Stimulated activated CD8-positive, alpha-beta memory T cell treated with anti-CD3 and anti-CD28 coated beads, Interleukin-4, amount 100 ng/mL, for 4 hours (primary cell): ENCODE measurements at places on chromosomes 6 and 20.

DNA sequence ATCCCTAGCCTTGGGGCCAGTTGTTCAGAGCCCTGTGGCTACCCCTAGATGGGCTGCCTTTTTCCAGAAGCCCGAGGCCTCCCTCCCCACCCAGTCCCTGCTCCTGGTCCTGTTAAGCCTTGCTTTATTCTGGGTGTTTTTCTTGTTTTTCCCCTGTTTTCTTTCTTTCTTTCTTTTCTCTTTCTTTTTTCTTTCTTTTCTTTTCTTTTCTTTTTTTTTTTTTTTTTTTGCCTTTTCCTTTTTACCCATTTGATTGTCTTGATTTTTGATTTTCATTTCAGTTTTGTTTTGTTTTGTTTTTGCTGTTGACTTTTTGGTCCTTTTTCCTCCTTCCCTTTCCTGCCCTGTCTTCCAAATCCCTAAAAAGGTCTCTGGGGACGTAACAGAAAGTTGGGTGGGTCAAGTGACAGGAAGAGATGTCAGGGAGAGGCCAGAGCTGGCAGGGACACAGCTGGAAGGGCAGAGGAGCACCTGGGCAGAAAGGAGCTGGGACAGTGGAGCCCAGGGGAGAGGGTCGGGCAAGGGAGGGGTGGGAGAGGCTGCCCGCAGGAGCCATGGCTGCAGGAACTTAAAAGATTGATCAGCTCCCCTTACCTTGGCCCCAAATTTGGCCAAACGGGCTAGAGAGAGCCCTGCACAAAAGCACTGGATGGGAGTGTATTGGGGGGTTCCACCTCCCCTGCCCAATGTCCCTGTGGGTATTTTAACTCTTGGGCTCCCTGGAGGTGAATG lies 27.6 kb downstream of the MYH7B start:
- no peak for DNase-seq

GRCh38 chr6:168601546-168601945 lies 160.6 kb downstream of the SMOC2 start:
- no peak for DNase-seq

DNA sequence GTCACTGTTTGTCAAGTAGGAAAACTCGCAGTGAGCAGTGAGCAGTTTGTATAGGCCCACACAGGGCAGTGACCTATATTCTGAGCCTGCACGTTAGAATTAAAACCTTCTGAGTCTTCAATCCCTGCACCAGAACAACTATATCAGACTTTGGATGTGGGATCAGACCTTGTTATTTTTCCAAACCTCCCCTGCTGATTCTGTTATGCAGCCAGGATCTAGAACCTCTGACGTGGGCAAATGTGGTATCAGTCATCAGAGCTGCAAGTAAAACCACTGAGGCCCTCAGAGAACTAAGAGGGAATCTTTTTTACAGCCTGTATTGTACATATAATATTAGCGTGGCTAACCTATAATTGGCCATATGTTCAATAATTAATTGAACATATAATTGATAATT lies 32.0 kb upstream of the AKAP7 start:
- DNase-seq = no peak

GRCh38 chr20:15200147-15200565 lies 862.7 kb upstream of the FLRT3 start:
- DNase-seq = no peak

GRCh38 chr20:10539818-10540553 lies 104.9 kb downstream of the SLX4IP start:
- no peak for DNase-seq

DNA sequence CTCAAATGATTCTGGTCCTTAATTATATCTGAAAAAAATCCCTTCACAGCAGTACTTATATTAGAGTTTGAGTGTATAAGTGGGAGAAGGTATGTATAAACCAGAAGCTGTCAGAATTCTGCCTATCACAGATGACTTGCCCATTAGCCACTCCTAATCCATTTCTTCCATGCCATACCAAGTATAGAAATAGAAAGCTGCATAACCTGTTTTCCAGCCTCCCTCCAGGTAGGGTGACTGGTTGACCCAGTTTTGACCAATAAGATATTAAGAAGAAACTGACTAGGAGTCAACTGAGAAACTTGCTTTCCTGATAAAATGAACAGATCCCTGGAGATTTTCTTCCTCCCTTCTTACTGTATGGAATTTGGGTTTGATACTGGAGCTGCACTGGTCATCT lies 112.2 kb upstream of the GRIK2 start:
- DNase-seq = no peak
